HCT116 (cell line): ENCODE measurements at places on chromosomes 6 and 20. TPM values are rescaled to one million over a fixed set of nuclear protein-coding genes. Genes with fewer than 3 reads are reported as not detected.

DNA sequence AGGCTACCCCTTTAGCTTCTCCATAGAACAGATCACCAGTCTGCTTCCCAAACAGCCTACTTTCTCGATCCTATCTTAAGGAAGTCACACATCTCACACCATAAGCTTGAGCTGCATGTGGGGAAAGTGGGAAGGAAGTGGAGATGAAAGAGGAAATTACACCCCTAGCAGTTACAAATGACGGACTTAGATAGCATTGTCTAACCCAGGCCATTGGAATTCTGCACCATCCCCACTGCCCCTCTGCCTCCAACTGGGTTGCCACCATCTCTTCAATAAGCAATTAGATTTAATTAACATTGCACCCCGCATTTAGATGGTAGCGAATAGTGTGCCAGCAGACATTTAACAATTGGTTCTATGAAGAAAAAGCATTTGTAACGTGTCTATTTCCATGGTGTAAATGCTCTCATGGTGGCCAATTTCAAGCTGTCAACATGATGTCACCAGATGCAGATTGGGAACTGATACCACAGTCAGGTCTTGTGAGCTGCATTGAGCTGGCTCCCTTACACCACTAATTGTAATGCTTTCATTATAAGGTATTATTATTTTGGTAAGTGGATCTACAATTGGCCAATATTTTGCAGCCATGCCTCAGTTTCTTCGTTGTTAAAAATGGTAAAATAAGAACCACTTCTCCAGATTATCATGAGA lies 124.7 kb downstream of the CD24 start:
- DNase-seq: no peak

Gene FOXQ1
- total RNA-seq: 0.42 TPM

- no peak for DNase-seq
These were observed 613 bp upstream of the SASH1 start for GRCh38 chr6:148342100-148342349.

Gene FILIP1
- 0.05 TPM for total RNA-seq

- DNase-seq: no peak
These were observed 80.3 kb upstream of the ISM1 start for GRCh38 chr20:13140775-13141174.

DNA sequence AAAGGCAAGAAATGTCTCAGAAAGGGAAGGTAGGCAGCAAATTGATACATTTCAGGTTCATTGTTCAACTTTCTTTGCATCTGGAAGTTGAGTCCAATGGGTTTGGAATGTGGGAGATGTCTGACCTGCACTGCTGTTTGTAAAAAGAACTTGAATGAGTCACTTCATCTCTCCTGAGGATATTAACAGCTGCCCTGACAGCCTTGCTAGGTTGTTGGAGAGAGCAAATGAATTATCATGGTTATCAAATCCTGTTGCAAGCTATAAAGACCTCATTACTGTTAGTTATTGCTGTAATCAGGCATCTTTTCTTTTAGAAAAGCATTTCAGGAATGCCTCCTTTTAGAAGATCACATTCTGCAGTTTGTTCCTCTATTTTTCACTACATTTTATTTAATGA lies 23.0 kb upstream of the FLRT3 start:
- DNase-seq: no peak

Gene TFAP2B
- not detected for total RNA-seq
